ENCODE measurements at places on chromosomes 2 and 18.

GRCh38 chr2:127479219-127479825 is 47.0 kb downstream of the IWS1 start:
- no peak for DNase-seq

DNA sequence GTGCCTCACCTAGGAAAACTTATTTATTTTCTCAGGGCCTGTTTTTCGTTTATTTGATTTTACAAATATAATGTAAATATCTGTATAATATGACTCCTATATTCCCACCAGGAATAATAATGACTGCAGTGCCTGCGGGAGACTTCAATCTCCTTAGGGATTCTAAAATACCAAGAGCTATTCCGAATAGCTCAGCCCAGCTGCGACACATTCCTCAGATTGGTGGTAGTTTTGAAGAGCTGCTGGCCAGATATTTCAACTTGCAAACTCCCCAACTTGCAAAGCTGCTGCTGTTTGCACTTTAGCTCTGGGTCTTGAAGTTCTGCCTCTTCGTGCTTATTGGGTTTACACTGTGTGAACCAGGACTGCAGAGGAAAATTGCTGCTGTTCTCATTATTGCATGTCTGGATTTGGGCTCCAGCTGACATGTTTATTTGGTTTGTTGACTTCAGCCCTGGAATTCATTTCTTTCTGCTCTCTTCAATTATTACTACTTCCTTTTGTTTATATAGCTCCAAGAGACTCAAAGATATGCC is 480.2 kb upstream of the CHST9 start:
- no peak for DNase-seq

- peak; percentile 13 for DNase-seq
Observed at GRCh38 chr2:233003658-233004555, 9.1 kb downstream of the NGEF start.

- DNase-seq: no peak
Observed at GRCh38 chr2:164839914-164840457, 1.6 kb downstream of the COBLL1 start.

- no peak for DNase-seq
Observed at GRCh38 chr2:175884697-175885393, 117.2 kb downstream of the LNPK start.

DNA sequence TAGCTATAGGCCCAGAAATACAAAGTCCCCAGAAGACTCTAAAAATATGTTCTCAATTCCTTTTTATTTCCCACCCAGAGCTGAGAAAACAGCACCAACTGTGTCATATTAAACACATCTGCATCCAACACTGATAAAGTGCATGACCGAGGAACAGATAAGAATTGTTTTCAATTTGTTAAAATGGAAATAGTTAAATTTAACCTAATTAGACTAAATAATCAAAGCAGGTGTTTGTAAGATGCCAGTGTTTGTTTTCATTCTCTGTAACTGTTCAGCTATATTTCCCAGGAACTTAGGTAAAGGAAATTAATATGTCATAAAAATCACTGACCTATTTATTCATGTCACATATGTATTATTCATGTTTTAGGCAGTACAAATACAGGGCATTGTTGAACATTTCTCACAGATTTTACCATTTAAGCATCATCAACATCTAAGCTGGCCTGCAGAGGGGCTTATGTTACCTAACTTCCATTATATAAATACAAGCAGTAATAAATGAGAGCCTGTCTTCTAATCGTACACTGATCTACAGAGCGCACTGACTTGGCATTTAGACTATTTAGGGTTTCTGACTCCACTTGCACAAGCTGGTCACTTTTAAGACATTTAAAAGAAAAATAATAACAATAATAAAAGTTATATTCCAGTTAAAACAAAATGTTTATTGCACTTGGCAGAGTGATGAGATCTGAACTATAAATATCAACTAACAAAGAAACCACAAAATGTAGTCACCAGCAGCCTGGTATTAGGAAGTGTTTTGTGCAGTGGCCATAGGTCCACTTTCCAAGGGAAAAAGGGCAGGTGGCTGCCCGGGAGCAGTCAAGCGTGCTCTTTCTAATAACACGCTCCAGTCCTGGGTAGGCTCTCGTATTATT is 86.6 kb upstream of the ZFP36L2 start:
- DNase-seq: no peak

- DNase-seq: no peak
Observed at GRCh38 chr2:81304154-81304830, 999.7 kb upstream of the LRRTM1 start.

DNA sequence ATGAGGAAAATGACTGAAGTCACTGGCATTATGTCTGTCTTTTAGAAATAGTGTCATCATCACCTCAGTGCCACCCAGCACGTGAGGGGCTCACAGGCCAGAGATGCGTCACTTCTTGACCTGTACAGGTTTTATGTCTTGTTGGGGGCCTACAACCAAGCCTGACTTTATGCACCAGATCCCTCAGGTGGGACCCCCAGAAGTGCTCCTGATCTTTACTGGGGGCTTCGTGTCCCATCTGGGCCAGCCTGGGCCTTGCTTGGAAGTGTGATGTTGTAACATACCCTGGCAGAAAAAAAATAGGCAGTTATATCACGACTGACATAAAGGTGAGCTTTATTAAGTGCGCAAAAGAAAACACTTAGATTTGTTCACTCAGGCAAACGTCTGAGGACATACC is 21.5 kb upstream of the GNAL start:
- no peak for DNase-seq

DNA sequence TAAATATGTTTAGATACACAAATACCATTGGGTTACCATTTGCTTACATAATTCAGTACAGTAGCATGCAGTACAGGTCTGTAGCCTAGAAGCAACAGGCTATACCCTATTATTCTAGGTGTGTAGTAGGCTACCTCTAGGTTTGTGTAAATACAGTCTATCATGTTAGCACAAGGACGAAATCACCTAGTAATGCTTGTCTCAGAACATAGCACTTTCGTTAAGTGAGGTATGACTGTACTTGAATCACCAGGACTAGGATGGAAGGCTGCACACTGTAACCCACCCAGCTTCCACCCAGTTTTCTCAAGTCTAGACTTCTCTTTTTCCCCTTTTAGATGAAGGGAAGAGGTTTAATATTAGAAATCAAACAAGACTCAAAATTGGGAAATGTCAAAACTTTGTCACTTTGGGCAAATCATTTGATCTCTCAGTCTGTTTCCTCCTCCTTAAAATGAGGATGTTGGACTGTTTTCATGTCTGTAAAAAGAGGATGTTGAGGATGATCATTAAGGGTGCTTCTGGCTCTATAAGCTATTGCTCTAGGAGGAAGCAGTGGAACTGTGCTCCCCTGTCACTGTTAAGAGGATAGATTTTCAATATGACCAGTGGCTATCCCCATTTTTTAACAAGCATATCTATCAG is 3.7 kb upstream of the SOCS6 start:
- no peak for DNase-seq

- no peak for DNase-seq
Observed at GRCh38 chr2:240575101-240575965, 7.0 kb downstream of the RNPEPL1 start.

Data from head of caudate nucleus (tissue), 42 donors.